ENCODE measurements at places on chromosomes 3 and 15.

- no peak for DNase-seq
These were observed 184.8 kb downstream of the MECOM start for GRCh38 chr3:169478566-169479313.

GRCh38 chr3:162517110-162517509 lies 1020.5 kb downstream of the OTOL1 start:
- DNase-seq: no peak

- DNase-seq: no peak
These were observed 18.7 kb downstream of the TMEM43 start for GRCh38 chr3:14143271-14144225.

GRCh38 chr3:173819368-173819767 lies 421.8 kb downstream of the NLGN1 start:
- no peak for DNase-seq

DNA sequence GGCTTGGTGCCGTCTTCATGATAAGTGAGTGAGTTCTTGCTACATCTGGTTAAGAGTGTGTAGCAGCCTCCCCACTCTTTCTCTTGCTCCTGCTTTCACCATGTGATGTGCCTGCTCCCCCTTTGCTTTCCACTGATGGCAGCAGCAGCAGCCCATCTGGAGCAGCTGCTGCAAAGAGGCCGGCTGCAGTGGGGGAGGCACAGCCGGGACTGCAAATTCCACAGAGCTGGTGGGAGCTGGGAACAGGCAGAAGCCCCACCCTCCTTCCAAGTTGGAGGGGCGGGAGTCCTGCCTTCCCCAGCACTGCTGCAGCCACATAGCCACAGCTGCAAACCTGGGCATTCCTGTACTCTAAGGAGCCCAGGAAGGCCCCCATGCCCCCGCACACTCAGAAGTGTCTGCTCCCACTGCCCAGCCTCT lies 62.8 kb upstream of the IMPG2 start:
- DNase-seq: no peak

DNA sequence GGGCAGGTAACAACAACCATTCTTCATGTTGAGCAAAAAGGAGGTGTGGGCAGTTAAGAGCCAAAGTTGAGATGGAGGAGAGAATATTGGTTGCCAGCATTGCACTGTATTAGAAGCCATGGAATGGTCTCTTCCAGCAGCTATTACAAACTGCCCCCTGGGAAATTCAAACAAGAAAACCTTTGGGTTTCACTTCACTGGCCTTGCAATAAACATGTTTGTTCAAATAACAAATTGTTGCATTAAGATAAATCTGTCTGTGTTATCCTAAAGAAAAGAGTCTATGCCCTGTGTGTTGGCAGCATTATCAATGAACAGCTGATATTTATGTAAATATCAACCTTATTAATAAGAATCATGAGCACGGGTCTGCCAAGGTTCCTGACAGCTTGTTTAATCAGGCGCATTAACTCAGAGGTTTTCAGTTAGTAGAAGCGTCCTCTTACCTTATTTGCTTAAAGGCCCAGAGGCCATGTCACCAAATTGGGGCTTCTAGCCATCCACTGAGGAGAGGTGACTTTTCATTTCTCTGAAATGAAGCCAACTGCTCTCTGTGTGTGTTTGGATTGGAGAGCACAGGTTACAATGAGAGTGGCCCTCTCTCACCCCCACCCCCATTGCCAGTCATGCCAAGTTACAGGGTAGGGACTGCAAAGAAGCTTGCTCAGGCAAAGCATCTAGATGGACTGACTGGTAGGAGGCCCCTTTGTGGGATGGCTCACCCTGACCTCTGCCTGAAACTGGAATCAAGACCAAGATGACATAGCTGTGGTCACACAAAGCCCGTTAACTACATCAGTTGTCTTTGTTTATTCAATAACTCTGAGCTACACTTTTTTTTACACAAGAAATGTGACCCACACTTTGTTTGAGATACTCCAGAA lies 10.5 kb downstream of the FILIP1L start:
- no peak for DNase-seq

- no peak for DNase-seq
These were observed 23.6 kb downstream of the UBE2E1 start for GRCh38 chr3:23829242-23829934.

DNA sequence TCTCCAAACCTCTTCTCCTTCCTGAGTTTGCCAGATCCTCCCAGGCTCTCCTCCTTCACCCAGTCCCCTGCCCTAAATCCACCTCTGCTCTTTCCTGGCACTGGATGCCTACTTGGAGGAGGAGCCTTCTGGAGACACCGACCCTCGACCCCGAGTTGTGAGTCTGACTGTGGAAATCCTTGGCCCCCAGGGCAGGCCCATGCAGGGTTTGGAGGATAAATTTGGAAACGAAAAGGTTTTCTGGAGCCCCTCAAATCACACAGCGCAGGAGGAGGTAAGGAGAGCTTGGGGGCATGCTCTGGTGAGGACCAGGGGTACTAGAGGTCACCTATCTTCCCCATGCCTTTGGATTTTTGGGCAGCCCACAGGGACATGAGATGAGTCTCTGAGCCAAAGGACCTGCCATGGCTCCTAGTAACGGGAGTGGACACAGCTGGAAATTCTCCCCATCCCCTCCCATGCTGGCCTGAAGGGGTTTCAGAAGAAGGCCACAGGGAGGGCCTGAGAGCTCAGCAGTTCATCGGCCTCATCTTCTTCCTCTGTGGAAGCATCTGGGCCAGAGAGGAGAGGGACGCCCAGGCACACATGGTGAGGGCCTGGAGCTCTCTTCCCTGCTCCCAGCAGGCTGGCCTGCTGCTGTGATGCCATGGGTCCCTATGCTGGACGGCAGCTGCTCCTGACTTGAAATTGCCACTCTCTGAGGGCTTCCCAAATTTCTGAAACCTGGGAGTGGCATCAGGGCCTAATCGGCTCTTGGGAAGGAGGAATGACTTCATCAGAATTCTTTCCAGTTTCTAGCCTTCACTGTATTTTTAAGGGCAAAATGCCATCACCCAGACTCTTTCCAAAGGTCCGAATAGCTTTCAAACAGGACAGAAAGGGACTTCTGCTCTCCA lies 68.6 kb upstream of the ITGA11 start:
- no peak for DNase-seq

DNA sequence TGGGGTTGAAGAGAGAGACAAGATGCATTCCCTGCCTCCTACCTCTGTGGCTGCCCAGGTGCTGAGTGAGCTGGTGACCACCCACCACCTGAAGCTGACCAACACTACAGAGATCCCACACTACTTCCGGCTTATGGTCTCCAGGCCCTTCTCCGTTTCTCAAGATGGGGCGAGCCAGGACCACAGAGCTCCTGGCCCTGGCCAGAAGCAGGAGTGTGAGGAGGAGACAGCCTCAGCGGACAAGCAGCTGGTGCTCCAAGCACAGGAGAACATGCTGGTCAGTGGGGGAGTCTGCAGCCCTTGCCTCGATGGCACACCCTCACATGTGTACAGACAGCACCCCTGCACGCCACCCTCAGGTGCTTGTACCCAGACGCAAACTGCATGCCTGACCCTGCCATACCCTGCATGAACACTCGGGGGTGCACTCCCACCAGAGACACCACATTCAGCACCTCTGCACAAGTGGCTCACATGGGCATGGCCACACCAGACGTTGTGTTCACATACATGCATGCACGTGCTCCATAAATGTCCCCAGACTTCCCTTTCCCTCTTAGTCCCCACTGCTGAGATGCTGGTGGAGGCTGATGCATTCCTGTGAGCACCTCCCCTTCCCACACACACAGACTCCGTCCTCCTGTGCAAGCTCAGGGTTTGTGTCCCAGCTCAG lies 19.0 kb downstream of the ACAA1 start:
- peak; percentile 74 for DNase-seq

DNA sequence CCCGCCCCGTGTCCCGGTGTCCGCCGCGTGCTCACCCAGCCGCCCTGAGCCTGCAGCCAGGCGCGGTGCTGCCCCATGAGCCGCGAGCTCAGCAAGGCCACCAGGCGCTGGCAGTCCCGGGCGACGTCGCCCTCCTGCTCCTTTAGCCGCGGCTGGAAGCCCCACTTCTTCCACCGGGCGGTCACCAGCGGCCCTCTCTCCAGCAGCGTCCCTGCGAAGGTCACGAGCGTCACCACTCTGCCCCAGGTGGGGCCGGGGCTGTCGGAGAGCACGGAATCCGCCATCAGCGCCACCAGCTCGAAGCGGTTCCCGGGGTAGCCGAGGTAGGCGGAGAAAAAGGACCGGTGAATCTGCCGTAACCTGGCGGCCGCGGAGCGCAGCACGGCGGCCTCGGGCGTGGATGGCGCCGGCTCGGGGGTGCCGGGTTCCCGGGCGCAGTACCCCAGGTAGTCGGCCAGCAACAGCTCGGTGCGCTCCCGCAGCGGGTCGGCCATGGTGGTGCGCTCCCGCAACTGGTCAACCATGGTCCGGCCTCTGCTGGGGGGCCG lies 298 bp downstream of the BCL2L10 start:
- DNase-seq: peak; percentile 5

- DNase-seq: peak; percentile 52
These were observed 304.7 kb downstream of the SUCLG2 start for GRCh38 chr3:67349551-67350174.

GRCh38 chr15:45921376-45921775 lies 286.5 kb downstream of the SQOR start:
- no peak for DNase-seq

- DNase-seq: no peak
These were observed 721 bp downstream of the MYEF2 start for GRCh38 chr15:48177383-48177765.

- no peak for DNase-seq
These were observed 27.6 kb downstream of the MAPKAPK3 start for GRCh38 chr3:50644561-50644960.

- DNase-seq: no peak
These were observed 24.8 kb upstream of the CMTM7 start for GRCh38 chr3:32366638-32367397.
